Astrocyte (in vitro differentiated cells and primary cell): ENCODE measurements at places on chromosomes 7 and 10.
A peak's percentile ranks its signal among the peaks of the same experiment; 100 is the strongest.

- DNase-seq: no peak
These were observed 258.2 kb downstream of the MAD1L1 start for GRCh38 chr7:1974290-1975101.

GRCh38 chr7:98284335-98285036 is 3.0 kb downstream of the BRI3 start:
- peak; percentile 60 for DNase-seq

- peak; percentile 55 for DNase-seq
These were observed 24.8 kb downstream of the INPP5F start for GRCh38 chr10:119750391-119751230.

GRCh38 chr10:8052341-8052955 is 2.0 kb upstream of the GATA3 start:
- no peak for DNase-seq

DNA sequence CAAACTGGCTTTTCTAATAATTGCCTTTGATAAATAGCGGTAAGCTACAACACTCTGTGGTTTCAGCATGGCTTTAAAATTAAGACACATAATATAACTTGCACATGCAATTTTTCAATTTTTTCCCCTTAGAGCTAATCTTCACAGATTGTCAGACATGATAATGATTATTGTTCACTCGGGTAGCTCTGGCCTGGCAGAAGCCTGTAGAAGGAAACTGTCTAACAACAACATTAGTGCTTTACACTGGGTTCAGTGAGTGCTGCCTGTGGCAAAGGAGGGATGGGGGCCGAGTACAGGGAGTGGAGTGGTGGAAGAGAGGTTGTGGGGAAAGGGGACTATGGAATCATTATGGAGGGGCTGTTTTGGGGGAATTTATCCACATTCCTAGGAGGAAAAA is 67.2 kb upstream of the AUTS2 start:
- DNase-seq: no peak

DNA sequence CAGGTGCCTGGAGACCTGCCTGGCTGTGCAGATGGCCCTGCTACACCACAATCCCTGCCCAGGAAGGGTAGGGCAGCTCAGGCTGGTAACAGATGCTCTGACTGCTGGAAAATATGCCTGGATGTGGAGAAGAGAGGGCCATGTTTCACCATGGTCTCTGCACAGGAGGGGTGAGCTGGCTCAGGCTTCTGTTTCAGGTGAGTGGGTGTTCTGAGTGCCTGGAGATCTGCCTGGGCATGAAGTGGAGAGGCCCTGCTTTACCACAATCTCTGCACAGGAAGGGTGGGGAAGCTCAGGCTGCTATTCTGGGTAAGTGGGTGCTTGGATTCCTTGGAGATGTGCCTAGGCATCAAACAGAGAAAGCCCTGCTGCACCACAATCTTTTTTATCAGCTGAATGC is 350.1 kb downstream of the KIF20B start:
- peak; percentile 28 for DNase-seq

- DNase-seq: peak; percentile 64
These were observed 117.1 kb downstream of the FGFR2 start for GRCh38 chr10:121481180-121481579.

GRCh38 chr7:95596198-95597063 is at the start of gene PDK4:
Gene PDK4, minus strand, starts transcription at chr7:95596516. Its CDS starts 223 bp downstream, at chr7:95596293.
- DNase-seq: peak; percentile 19

DNA sequence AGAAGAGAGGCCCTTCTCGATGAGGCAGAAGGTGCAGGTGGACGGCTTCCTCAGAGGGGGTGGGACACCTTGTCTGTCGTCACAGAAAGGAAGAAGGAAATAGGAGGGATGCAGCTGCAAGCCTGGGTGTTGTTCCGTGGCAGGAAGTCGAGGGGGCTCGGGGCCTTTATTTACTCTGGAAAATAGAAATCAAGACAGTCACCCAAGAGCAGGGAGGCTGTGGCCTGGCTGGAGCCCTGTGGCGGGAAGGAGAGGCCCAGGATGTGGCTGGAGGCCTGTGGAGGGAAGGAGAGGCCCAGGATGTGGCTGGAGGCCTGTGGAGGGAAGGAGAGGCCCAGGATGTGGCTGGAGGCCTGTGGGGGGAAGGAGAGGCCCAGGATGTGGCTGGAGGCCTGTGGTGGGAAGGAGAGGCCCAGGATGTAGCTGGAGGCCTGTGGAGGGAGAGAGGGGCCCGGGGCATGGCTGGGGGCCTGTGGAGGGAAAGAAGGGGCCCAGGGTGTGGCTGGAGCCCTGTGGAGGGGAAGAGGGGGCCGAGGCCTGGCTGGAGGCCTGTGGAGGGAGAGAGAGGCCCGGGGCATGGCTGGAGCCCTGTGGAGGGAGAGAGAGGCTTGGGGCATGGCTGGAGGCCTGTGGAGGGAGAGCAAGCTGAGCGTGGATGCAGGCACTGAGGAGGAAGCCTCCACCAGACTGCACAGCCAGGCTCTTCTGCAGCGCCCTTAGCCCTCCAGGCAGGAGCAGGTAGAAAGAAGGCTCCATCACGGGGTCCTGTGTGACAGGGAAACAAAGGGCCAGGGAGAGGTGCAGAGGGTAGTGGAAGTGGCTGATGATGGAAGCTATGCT is 97.3 kb upstream of the SFMBT2 start:
- DNase-seq: no peak

- DNase-seq: no peak
These were observed 10.3 kb upstream of the LRRN3 start for GRCh38 chr7:111080495-111081105.

DNA sequence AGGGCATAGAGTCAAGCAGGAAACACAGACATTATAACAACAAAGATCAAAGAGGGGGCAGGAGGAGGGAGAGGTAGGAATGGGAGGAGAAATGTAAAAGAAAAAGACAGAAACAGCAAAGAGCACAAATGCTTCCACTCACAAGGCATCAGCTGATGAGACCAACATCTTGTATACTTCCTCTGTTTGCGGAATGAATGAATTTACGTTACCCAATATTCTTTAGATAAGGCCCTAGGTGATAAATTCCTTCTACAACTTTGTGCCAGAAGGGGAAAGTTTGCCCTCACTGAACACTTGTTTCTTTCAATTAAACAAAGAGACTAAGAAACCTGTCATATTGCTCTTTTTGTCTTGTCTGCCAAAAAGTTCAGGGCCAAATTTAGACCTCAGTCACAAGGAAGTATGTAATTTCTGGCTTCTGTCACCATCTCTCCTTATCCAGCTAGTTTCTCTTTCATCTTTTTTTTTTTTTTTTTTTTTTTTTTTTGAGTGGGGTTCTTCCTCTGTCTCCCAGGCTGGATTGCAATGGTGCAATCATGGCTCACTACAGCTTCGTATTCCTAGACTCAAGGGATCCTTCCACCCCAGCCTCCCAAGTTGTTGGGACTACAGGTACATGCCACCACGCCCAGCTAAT is 116.4 kb upstream of the NANOS1 start:
- DNase-seq: no peak
